Activated CD8-positive, alpha-beta memory T cell treated with anti-CD3 and anti-CD28 coated beads for 1 hour (primary cell): ENCODE measurements at places on chromosomes 1 and 21.

DNA sequence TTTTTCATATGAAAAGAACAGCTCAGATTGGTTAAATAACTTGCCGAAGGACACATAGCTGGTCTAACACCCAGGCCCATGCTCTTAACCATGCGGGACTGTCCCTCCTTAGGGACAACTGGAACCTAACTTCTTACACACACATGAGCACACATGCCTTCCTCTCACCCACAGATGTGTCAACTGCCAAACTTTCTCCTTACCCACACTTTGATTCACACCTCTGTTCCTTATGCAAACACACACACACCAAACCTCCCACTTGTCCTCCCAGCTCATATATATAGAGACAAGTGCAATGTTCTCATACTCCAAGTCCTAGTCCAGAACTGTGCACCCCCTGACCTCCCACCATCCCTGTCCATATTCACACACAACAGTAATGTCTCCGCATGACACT is 4.3 kb downstream of the RAB25 start:
- DNase-seq: no peak

DNA sequence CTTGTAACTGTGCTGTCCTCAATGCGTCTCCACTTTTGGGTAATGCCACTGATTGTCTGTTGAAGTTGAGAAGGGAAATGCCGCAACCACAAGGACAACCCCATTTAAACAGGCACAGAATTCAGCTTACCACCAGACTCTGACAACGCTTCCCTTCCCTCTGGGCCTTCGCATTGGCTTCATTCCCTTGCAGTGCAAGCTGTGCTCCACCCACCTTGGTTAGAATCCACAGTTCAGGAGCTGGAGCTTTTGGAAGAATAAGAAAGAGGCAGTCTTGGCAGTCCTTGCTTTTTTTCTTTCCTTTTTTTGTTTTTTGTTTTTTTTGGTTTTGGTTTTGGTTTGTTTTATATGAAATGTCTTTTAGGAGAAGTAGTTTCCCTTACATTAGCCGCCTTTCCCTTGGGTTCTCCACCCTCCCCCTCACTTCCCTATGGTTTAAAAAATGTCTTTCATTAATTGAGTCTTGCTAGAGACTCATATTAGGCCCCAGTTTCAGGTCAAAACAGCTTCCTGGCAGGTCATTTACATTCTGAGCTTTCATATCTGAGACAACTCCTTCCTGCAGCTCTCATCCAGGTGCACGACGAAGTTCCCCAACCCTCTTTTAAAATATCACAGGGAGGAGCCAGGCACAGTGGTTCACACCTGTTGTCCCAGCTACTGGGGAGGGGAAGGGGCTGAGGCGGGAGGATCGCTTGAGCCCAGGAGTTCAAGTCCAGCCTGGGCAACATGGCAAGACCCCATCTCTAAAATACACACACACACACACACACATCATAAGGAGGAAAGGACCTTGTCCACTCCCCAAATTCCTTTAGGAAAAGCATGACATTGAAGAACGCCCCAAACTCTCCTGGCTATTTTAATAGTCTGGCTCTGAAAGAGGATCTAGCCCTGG is 20.7 kb upstream of the LAX1 start:
- no peak for DNase-seq

DNA sequence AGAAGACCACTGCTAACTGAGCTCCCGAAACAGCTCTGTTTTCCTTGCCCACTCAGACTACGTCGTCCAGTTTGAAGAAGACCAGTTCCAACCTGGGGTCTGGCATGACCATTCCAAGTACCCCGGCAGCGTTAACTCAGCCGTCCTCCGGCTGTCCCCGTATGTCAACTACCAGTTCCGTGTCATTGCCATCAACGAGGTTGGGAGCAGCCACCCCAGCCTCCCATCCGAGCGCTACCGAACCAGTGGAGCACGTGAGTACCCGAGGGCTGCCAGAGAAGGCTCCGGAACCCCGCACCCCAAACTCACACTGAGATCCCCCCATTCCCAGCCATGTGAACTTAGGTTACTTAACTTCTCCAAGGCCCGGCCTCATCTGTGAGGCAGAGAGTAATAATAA is 63.7 kb upstream of the CNTN2 start:
- DNase-seq: no peak

GRCh38 chr1:230037261-230037660 is 29.8 kb upstream of the GALNT2 start:
- no peak for DNase-seq

GRCh38 chr21:43364261-43364510 is 62.7 kb downstream of the SIK1 start:
- no peak for DNase-seq

GRCh38 chr1:83905315-83905907 is 93.5 kb downstream of the TTLL7 start:
- no peak for DNase-seq

DNA sequence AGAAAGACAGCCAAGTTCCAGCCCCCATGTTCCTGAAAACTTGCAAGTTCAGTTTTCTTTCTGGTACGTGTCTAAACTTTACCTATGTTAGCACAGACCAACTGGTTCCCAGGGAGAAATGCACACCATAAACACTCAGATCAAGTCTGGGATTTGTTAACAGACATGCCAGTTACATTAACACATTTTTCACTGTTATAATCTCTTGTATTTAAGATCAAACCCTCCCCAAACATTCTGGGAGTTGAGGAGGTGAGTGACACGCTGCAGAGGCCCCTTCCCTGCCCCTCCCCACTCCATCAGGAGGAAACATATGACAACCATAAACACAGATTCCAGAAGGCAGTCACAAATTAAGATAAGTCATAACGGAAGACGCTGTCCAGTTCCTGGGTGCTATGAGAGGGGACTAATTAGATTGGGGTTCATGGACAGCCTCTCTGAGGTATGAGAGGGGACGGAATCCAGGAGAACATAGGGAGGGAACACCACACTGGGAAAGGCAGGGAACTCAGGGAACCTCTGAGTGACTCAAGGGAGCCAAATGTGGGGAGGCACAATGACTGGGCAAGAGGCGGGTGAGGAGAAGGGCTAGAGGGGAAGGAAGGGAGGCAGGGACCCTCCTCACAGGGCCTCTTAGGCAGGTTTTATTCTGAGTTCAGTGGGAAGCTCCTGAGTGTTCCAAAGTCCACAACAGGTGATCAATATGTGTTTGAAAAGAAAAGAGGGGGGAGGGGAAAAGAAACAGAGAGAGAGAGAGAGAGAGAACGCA is 25.0 kb downstream of the DUSP10 start:
- no peak for DNase-seq

DNA sequence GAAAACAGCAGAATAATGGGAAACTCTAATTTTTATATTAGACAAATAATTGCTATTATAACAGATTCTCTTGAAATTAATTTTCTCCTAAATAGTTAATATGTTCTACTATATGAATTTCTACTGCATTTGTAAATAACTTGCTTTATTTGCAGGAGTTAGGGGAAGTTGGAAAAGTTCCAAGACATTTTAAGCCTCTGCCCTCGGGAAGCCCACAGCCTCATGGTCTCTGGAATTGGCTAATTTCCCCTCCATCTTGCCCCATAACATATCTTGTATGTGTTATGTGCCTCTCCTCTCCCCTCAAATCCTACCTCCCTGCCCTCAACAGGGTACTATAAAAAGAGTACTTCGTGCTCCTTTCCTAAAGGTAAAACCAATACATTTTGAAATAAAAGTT is 271.4 kb upstream of the NR5A2 start:
- DNase-seq: no peak

DNA sequence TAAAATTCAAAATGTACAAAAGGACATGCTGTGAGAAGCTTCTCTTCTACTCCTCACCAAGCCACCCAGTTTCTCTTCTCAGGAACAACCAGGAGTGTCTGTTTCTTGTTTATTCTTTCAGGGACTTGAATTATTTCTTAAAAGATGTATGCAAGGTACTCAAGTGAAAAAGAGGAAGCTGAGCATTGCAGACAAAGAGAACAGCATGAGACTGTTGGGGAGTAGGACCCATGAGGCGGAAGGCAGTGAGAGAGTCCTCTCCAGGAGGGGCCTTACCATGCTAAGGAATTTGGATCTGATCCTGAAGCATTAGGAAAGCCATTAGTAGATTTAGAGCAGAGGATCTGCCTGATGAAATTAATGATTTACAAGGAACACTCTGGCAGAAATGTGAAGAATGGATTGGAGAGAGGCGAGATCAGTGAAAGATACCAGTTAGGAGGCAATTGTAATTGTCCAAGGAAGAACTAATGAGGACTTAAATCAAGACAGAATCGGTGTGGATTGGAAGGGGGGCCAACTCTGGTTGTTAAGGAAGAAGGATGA is 14.7 kb upstream of the SSX2IP start:
- no peak for DNase-seq

DNA sequence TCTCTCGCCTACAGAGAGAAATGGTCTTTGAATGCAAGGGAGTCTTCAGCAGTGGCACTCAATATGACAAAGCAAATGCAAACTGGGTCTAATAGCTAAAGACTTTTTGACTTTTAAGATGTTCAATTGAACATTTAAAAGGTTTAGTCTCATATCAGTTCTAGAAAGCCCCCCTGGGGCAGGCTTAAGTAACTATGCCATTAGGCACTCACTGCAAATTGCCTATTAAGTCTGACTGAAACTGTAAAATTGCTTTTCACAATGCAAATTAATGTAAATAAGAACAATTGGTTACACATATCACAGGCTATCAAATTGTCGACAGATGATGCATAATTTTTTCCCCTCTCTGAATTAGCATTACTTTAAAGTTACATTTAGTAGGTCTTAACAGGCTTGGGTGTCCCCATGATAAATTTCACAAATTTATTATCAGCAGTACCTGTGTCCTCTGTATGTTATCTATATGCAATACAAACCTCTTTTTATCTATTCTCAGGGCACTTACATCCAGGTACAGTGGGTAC is 329.1 kb downstream of the LRRIQ3 start:
- no peak for DNase-seq

DNA sequence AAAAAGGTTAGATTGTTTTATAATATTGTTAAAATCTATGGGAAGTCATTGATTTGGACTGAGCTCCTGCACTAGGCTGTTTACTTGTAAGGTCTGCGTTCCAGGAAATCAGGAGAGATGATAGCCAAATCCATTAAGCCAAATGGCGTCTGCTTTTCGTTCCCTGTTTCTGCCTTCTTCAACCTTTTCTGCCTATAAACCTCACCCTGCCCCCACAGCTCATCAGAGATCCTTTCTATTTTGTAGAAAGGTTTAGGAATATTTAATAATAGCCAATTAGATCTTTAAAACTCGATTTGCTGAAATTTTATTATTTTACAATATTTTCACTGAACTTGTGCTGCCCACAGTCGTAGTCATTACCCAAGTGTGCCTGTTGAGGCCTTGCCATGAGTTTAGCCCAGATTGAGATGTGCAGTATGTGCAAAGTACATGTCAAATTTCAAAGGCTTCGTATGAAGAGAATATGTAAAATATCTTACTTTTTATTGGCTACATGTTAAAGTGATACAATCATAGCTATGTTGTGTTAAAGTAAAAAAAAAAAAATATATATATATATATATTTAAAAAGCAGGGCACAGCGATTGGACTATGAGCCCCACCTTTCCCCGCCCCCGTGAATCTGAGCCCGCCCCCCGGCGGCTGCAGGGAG is 444 bp upstream of the IARS2 start:
- no peak for DNase-seq

DNA sequence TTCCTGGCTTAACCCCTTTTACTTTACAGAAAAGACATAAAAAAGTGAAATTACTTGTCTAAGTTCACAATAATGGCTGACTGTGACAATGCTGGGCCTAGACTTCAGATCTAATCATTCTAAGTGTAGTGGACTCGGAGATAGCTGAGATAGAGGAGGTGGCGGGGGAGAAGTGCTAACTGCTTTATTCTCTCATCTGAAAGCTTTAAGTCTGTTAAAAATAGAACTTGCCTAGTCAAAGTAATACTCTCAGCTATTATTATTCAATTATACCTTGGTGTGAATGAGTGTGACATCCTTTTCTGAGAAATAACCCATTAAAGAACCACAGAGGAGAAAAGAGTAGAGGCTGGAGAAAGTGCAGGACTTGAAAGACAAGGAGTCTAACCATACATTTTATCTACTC is 96.1 kb upstream of the OLIG2 start:
- DNase-seq: no peak

DNA sequence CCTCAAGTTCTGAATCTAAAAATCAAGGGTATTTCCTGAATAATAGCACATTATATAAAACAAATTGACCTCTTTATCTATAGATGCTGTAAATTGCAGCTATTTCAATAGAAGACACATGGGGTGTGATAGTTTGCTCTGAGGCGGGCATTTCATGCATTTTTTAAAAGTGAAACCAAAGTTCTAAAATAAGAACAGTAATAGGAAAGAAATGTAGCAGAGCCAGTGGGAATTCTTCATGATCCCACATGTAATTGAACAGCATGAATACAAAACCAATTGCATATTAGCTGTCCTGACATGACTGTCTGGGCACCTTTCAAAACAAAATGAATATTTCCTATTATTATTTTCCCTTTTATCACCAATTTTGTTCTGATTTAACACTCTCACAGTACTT is 85.0 kb downstream of the RGS21 start:
- no peak for DNase-seq

DNA sequence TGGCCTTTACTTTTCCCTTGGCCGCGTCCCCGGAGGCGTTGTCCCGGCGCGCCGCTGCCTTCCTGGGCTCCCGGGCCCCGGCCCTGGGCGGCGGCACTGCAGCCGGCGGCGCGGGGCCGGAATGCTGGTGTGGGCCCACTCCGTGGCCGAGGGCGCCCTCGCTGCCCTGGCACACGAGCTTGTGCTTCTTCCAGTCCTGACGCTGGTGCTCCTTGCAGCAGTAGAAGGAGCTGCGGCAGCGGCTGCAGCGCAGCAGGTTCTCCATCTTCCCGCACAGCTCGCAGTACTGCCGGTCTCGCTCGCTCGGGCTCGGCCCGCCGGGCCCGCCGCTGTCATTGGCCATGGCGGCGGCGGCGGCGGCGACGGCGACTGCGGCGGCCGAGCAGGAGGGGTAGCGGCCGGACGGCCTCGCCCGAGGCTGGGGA is 529 bp downstream of the EGLN1 start:
- no peak for DNase-seq

GRCh38 chr1:11845641-11846335 is 1.8 kb downstream of the NPPA start:
- no peak for DNase-seq

DNA sequence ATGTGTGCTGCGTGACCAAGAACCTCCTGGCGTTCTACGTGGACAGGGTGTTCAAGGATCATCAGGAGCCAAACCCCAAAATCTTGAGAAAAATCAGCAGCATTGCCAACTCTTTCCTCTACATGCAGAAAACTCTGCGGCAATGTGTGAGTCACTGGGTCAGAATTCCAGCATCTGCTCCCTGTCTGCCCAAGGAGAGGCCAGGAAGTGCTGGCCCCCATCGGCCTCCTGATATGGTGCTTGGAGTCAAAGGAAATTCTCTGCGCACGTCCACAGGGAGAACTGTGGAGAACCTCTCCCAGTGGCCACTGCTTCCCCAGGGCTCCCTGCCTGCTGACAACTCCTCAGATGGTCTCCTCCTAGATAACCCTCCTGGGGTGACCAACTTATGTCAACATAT is 25.6 kb upstream of the IL20 start:
- no peak for DNase-seq
